ENCODE measurements at places on chromosomes 13 and 19.

DNA sequence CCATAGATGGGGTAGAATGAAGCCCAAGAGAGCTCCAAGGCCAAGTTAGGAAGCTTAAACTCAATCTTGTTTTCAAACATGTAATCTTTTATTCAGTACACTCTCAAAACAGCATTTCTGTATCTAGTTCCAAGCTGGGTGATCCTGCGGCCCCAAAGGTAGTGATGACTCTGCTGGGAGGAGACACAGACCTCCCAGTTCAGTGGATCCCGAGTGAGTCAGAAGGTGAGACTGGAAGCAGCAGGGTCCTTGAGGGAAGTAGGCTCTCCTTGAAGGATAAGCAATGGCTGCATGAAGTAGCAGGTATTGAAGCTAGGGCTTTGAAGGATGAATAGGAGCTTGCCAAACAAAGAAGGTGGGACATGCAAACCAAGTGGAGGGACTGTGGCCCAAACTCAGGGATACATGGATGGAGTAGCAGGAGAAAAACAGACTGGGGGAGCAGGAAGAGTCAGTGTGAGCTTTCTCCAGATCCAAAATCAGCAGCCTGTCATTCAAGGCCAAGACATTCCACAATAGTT, 9.6 kb downstream of the TINCR start:
- DNase-seq, result no peak

- DNase-seq, result no peak
These were observed 162.9 kb downstream of the USP12 start for GRCh38 chr13:27008733-27009132.

- DNase-seq, result no peak
These were observed 1102.0 kb upstream of the SPRY2 start for GRCh38 chr13:81442904-81443303.

- no peak for DNase-seq
These were observed 114.3 kb downstream of the KCTD15 start for GRCh38 chr19:33910922-33911321.

GRCh38 chr13:46893221-46893740, 3.6 kb downstream of the HTR2A start:
- no peak for DNase-seq

DNA sequence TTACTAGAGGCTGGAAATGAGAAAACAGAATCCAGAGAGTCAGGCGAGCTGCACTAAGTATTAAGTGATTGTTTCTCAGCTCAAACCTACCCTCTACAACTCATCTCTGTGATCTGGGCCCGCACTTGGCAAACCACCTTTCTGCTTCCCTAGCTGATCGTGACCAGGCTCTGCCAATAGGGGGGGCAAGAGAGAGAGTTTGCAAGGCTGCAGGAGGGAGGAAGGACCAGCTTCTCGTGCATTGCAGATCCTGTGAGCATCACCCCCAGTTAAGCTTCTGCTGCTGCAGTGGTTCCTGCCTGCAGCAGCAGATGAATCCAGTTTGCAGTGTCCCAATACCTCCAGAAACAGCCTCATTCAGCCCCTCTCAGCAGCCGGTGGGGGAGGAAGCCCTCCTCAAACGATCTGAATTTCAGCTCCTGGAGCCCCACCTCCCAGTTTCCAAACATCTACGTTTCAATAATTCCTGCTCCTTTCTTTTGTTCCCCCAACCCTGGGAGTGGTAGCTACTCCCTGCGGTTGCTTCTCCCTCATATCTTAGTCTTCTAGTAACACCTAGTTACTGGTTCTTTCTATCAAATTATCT, 20.0 kb downstream of the XRCC1 start:
- DNase-seq, result peak; percentile 74

DNA sequence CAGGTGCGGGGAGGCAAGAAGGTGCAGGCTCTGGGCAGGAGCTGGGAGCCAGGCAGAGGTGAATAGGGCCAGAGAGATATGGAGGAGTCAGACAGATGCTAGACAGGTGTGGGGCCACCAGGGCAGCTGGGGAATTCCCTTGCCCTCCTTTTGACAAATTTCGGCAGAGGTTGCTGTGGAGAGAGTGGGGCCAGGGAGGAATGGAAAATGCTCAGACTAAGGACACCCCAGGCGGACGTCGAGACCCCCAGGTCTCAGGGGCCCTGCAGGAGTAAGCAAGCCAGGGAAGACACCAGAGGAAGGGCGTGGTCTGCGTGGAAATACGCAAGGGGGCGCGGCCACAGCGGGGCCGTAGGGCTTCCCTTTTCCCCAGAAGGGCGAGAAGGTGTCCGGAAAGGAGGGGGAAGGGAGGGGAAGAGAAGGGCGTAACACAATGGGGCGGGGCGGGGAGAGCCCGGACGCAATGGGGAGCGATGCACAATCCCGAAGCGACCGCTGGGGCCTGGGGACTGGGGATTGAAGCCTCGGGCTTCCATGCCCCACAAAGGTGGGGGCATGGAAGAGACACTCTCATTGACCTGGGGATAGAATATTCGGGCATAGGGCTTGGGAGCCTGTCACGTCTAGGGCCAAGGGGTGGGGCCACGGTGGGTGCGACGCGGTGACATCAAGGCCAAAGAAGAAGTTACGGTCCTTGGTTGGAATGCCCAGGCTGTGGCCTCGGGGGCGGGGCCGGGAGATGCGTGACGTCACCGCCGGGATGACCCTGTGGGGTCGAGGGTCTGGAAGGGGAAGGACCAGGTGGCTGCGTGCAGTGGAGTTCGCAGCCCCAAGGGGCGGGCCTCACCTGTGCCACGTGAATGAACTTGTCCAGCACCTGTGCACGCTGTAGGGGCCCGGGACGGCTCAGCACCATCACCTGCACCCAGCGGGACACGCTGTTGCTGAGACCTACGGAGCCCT, 8.2 kb downstream of the RASGRP4 start:
- no peak for DNase-seq

GRCh38 chr13:30052120-30052519, 201.7 kb upstream of the UBL3 start:
- no peak for DNase-seq

DNA sequence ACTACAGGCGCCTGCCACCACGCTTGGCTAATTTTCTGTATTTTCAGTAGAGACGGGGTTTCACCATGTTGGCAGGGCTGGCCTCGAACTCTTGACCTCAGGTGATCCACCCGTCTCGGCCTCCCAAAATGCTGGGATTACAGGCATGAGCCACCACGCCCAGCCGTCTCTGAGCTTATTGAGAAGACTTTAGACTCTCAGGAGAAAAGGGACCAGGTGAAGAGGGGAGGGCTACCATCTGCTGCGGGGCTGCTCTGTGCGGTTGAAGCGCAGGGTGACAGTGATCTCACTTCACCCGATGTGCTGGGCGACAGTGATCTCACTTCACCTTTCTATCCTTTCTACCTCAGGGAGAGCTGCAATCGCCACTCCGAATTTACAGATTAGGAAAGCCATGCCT, 25.3 kb downstream of the PDCD5 start:
- no peak for DNase-seq

DNA sequence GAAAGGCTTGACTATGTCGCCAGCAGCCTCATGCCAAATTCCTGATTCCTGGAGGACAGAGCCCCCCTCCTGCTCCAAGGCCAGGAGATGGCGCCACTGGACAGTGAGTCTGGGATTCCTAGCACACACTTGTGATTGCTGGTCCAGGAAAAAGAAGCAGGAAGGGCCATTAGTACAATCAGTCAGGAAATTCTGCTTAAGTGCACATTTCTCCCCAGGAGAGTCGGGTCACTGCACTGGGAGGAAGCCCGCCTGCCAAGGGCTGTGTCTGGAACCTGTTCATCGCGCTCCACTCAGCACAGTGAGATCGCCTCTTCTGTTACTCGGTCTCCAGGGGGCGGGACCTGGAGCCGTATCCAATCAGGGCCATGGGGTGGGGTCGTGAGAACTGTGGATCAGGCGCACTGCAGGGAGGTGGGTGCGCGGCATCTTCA, 65.1 kb downstream of the ZNF823 start:
- DNase-seq, result no peak

- DNase-seq, result no peak
These were observed 34.2 kb upstream of the ARGLU1 start for GRCh38 chr13:106602178-106602577.

DNA sequence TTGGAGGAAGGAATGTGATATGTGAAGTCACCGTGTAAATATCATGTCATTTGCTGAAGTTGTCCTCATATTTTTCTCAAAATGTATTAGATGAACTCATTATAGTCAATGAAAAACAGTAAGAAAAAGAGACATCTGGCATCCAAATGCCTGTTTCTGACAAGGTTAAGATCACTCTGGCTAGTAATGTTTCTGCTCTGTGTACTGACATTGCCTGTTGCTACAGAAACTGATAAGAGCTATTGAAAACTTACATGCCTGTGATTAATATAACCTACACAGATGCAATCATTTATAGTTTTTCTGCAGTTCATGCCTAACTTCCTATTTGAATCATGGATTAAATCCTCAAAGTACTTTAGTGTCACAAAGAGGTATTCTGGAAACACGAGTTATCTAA, 249.8 kb downstream of the NBEA start:
- no peak for DNase-seq

DNA sequence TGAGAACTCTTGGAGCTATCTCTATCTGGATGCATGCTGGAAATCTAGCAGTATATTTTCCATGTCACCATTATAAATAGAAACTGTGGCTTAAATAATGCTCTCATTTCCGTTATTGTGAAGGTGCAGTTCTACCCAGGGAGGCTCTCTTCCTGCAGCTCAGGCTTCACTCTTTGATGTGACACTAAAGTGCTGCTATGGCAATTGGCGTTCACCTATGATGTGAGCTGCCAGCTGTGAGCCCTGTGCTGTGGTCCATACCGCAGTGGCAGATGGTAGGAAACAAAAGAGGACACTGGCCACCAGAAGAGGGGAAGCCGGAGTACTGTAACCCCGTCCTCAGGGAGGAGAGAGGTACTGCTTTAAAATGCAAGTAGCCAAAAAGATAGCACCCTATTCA, 40.6 kb upstream of the ZNF681 start:
- DNase-seq, result no peak

- no peak for DNase-seq
These were observed 8.8 kb downstream of the ATP4B start for GRCh38 chr13:113649212-113649611.

DNA sequence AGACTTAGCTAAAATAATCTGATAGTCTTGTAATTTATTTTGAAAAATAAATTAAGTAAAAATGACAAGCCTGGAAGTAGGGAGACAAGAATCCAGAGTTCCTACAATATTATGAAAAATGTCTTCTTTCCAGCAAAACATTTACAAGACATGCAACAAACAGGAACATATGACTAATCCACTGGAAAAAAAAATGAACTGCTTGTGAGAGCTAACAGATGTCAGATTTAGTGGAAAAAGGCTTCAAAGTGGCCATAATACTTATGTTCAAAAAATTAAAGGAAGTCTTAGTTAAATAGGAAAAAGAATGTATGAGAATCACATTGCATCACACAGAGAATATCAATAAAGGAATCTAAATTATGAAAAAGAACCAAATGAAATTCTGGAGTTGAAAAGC, 2082.0 kb upstream of the PCDH20 start:
- no peak for DNase-seq

DNA sequence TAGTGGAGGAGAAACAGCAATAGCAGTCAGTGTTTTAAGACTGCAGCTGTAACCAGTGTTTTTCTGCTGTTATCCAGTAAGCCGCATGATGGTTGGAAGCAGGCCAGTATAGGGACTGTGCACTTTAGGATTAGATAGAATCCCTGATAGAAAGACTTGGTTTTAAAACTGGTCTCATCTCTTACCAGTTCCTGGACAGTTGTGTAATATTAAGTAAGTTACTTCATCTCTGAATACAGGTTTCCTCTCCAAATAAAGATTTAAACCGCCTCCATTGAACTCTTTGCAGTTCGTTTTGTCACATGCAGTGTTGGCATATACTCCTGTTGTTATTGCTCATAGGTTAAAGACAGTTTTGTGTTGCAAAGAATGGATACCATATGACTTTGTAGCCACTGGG, 25.6 kb downstream of the URI1 start:
- DNase-seq, result no peak

- DNase-seq, result peak; percentile 29
These were observed 39.5 kb downstream of the DHRS12 start for GRCh38 chr13:51764184-51765141.

- no peak for DNase-seq
These were observed 29.9 kb downstream of the SHISA2 start for GRCh38 chr13:26021956-26022355.

- DNase-seq, result no peak
These were observed 13.1 kb downstream of the POLR1D start for GRCh38 chr13:27634791-27635190.

DNA sequence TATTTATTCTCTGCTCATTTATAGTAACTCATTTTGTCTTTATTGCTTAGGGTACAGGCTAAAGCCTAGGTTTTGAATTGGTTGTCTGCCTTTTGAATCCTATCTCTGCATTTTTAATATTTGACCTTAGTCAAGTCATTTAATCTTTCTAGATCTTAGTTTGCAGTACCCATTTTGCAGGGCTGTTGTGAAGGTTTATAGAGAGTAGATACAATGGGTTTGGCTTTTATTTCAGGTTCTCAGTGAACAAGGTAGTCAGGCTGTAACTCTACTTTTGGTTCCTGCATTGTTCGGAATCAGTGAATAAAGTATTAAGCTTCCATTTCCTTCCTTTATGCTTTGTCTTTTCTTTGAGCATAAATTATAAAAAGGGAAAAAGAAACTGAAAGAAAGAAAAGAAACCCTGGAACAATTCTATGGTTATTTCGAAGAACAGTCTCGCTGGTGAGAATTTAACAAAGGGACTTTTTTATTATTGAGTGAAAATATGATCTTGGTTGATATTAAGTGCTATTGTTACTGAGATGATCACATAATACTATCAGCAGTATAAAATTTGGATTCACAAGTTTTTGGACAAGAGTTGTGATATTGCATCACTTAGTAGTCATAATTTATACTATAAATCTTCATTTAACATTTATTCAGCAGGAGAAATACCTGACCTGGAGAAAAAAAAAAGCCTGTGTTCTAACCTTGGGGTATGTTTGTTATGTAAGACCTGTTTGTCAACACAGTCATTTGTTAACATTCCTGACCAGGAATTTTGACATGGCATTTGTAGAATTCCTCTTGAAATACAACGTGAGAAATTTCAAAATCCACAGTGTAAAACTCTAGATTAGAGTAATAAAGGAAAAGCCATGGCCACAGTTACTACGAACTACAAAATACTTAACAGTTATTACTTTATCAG, 91.3 kb downstream of the ZMYM2 start:
- no peak for DNase-seq

- no peak for DNase-seq
These were observed 8.6 kb upstream of the CDC16 start for GRCh38 chr13:114226088-114226487.

GRCh38 chr13:26980099-26981031, 191.2 kb downstream of the USP12 start:
- DNase-seq, result no peak

- no peak for DNase-seq
These were observed 65.8 kb downstream of the KATNAL1 start for GRCh38 chr13:30241532-30241931.
